A673 (cell line): ENCODE measurements at places on chromosomes 5 and 9. TPM values are rescaled to one million over a fixed set of nuclear protein-coding genes. Genes with fewer than 3 reads are reported as not detected.

The KCNV2 gene
- not detected in 2 replicates for total RNA-seq

The DBH gene
- total RNA-seq, result not detected in 2 replicates

The CCNH gene
- 54.9 and 64.3 TPM in 2 replicates for total RNA-seq

The PCDHGA6 gene
- total RNA-seq, result 20.2 and 21.6 TPM in 2 replicates

The PKD2L2 gene
- not detected in 2 replicates for total RNA-seq

The ZFP62 gene
- total RNA-seq, result 28.2 and 28.7 TPM in 2 replicates

The PCDHGA12 gene
- total RNA-seq, result 3.5 and 3.6 TPM in 2 replicates

DNA sequence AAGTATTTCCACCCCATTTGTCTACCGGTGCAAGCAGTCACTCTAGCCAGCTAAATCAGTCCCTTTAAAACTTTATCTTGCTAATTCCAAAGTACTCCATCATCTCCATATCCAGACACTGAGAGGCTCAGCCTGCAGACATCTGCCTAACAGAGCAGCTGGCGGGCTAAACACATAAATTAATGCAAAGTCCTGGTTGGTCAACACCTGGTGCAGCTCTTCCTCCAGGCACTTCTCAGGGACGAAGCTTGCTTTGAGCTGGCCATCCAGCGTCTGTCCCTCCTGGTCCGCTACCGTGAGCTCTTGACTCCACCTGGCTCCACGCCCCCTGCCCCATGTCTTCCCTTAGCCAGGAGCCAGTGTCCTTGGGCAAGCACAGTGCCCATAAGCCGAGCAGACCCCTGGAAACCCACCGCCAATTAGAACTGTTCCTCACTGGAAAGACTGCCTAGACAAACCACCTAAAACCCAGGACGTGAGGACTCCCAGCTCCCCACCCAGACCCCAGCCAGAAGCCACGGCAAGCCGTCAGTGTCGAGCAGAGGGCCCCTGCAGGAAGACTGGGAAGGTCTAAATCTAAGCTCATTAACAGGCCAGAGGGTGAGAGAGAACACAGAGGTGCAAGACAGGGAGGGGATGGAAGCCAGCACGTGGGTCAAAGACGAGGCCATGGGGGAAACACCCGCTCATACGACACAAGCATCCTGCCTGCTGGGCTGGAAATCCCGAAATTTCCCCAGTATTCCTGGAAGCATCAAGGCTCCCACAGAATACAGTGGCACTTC is 120.0 kb downstream of the COL23A1 start:
- no peak for DNase-seq

- no peak for DNase-seq
These were observed 142.1 kb downstream of the PLK2 start for GRCh38 chr5:58317808-58318207.

- no peak for DNase-seq
These were observed 68.2 kb downstream of the DMRTA1 start for GRCh38 chr9:22514871-22515270.

- no peak for DNase-seq
These were observed 1660.8 kb upstream of the ACO1 start for GRCh38 chr9:30723656-30724055.

- DNase-seq, result peak; percentile 57
These were observed 201.0 kb downstream of the EFNA5 start for GRCh38 chr5:107469485-107470294.

GRCh38 chr5:40406741-40407211 is 272.9 kb upstream of the PTGER4 start:
- DNase-seq, result no peak

GRCh38 chr5:10264604-10265003 is 14.5 kb downstream of the CCT5 start:
- DNase-seq, result no peak

- DNase-seq, result no peak
These were observed 457.6 kb downstream of the SLCO4C1 start for GRCh38 chr5:101838435-101838834.

GRCh38 chr9:76351006-76351405 is 43.2 kb downstream of the RFK start:
- DNase-seq, result no peak

DNA sequence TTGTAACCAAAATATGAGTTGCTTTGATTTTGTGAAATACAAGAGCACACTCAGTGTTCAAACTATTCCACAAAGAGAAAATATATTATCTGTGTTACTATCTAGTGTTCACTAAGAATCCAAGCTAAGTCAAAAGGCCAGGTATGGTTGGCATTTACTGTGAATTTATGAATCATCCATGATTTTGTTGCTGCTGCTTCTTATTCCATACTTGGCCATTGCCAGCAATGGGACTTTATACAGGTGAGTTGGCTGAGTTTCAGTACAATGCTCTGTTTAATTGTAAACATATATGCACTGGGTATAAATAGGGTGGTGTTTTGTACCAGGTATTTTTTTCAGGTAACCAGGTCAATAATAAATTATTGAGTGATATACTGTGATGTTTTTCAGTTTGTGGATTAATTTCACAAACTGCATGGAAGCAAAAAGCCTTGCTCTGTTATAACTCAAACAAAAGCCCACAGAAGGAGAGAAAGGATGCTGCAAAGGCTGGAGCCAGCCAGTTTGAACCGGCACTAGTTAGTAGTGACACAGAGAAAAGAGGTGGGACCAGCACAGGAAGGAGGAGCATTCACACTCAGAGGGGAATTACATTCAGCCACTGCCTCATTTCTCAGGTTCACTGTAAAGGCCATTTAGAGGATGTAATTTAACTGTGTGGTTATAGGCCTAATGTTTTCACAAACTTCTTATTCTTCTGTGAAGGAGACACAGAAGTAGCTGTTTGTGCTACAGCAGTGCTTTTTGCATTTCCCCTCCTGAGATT is 381.8 kb downstream of the ADGRV1 start:
- DNase-seq, result peak; percentile 48

- DNase-seq, result no peak
These were observed 58.1 kb upstream of the ZNF354A start for GRCh38 chr5:178788381-178789085.

GRCh38 chr5:58326022-58326421 is 133.9 kb downstream of the PLK2 start:
- DNase-seq, result no peak

GRCh38 chr9:110258690-110259091 is 2.4 kb upstream of the TXN start:
- DNase-seq, result no peak

DNA sequence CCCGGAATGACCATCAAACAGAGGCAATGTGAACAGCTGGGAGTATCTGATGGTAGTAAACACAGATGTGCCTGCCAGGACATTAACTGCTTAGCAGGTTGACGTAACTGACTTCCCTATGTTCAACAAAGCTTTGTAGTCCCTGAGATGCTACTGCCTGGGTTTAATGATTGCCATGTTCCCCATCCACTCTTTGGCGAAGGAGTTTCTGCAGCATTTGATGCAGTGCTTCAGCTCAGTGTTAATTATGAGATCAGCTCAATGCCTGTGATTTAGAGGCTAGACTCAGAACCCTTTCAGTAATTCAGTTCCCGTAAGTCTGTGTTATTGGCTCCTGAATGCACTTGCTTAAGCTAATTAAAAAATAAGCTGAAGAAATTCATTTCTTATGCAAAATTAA is 547.3 kb upstream of the ZNF608 start:
- DNase-seq, result no peak

GRCh38 chr5:127812570-127812969 is 109.4 kb downstream of the CCDC192 start:
- no peak for DNase-seq

- no peak for DNase-seq
These were observed 113.2 kb downstream of the JAKMIP2 start for GRCh38 chr5:147669169-147669869.

- no peak for DNase-seq
These were observed 61.7 kb upstream of the COL15A1 start for GRCh38 chr9:98881836-98882568.

DNA sequence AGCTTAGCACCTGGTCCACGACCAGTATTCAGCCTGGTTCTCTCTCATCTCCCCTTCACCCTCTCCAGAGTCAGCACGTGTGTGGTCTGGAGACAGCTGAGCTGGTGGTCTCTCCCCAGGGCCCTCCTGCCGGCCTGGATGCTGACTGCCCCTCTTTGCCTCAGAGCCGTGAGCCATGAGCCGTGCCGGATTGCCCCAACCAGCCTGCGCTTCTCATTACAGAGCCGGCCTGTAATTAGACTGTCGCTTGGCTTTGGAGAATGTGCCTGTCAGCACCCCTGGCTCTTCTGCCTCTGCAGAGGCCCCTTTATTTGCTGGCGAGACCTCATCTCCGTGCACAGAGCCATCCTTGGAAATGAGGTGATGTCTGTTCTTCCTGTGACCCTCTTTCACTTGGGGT is 118.7 kb upstream of the BOD1 start:
- DNase-seq, result no peak

DNA sequence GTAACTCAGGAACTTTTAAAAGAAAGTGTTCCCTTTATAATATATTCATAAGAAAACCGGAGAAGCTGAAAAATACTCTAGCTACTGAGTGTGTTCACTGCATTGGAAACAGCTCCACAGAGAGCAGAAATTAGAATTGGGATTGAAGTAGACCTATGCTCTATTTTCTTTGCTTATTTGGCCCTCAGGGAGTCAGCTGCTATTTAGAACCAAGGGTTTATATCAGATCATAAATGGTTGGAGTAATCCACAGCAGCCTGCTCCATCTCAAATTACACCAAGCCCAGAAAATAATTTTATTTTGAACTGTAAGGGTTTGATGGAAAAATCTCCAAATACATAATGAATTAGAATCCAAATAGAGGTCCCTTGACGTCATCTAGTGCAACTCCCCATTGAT is 202.6 kb downstream of the ADAMTSL1 start:
- no peak for DNase-seq

DNA sequence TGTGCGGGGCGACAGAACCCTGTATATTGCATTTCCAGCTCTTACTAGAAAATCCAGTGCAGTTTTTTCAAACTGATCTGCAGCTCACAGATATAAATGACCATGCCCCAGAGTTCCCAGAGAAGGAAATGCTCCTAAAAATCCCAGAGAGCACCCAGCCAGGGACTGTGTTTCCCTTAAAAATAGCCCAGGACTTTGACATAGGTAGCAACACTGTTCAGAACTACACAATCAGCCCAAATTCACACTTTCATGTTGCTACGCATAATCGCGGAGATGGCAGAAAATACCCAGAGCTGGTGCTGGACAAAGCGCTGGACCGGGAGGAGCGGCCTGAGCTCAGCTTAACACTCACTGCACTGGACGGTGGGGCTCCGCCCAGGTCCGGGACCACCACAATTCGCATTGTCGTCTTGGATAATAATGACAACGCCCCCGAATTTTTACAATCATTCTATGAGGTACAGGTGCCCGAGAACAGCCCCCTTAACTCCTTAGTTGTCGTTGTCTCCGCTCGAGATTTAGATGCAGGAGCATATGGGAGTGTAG is 786 bp downstream of the PCDHB5 start:
- peak; percentile 36 for DNase-seq

GRCh38 chr5:73514418-73514817 is 16.2 kb downstream of the BTF3 start:
- DNase-seq, result no peak

DNA sequence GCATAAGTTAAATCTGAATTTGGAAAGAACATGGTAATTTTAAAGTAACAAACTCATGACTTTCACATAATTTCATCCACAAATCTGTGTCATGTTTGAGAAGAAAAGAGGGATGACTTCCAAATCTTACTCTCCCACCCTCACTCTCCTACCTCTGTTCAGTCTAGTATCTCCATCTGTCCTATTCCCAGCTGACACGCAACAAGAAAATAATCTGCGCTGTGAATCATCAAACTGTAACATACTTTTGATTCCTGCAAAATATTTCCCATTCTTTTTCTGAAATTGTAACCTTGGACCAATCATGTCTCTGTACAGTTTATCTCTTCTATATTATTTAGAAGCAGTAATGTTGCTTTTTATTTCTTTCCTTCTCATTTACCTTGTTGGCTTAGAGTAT is 91.4 kb downstream of the SLC12A2 start:
- no peak for DNase-seq

DNA sequence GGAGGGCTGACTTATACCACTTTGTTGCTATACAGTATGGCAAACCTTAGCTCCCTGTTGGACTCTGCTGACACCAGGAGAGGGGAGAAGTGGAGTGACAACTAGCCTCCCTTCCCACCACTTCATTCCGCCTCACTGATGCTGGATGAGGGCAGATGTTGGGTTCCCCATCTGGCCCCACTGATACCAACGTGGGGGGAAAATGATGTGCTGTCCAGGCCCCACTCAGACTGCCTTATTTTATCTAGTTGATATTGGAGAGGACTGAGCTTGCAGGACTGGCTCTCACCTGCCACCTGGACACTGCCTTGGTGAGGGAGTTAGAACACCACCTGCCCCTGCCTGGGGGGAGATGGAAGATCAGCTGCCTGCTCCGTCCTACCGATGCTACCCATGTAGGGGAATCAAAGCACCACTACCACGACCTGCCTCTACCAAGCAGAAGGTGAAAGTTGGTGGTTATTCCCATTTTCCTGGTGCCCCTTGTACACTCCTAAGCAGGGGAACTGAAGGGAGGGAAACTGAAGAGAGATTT is 292.1 kb downstream of the GADD45G start:
- no peak for DNase-seq

DNA sequence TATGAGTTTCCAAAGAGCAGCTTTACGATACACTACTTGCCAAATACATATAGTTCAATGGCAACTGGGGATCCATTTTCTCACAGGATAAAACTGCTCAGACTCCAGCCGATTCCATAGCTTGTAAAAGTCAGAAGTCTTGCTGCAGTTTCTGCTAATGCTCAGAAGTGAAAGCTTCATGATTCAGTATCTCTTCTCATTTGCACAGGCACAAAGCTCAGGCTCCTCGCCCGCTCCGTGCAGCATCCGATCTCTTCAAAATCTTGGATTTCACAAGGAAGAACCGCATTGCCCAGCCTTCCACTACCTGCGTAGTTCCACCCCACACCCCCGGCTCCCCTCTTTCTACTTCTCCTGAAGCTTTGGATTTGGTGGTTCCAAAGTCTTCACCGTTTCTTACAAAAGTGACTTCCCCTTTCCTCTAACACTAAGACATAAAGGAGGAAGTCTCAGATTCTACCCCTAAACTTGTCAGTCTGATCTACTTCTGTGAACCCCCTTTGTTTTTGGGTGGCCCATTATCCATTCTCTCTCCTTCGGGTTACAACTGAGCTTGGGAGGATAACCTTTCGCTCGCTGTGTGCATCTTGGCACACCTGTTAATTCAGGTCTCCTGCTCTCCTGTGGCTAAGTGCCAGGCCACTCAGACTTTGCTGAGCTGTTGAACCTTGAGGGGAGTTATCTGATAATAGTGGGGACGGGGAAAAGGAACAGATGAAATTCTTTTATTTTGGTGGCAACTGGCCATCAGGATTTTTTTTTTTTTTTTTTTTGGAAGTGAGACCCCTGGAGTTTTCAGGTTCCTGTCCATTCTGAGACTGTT is 194.1 kb downstream of the GNA14 start:
- DNase-seq, result no peak

- no peak for DNase-seq
These were observed 1.6 kb downstream of the ZNF366 start for GRCh38 chr5:72505539-72506157.

- no peak for DNase-seq
These were observed 66.8 kb downstream of the RAB3C start for GRCh38 chr5:58649716-58650115.

- no peak for DNase-seq
These were observed 179.3 kb downstream of the DEPDC1B start for GRCh38 chr5:60520451-60521227.
